Uterus (tissue), 4 donors: ENCODE measurements at places on chromosomes 5 and 9.

- no peak for DNase-seq
These were observed 95.5 kb downstream of the F2RL2 start for GRCh38 chr5:76527685-76528161.

DNA sequence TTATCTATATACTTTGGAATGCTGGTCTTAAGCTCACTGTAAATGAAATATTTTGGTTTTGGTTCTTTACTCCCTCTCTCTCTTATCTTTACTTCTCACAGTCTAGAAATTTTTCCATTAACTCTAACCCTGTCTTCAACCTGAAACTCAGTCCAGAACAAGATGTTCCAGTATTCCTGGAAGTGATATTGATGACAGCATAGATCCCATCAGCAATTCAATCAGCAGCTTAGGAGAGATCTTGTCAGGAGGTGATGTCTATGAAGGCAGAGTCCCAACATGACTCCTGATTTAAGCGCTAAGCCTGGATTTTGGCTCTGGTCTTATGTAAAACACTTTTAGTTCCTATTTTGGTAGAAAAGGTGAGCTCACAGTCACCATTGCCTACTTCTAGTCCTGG, 52.6 kb downstream of the RFK start:
- no peak for DNase-seq

DNA sequence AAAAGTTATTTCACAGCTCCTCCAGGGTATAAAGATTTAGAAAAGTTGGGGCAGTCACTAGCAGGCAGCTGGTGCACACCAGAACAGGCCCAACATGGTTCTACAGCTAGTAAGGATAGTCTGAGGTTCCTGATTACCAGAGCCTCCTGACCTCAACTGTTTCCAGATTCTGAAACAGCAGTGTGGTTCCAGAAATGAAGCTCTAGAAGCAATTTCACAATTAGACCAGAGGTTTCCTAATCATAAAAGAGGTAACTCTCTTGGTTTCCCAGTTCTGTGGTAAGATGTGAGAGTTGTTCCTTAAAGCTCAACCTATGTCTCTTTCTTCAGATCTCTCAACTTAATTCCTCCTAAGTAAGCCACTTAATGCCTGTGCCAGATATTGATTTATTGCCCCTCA, 11.9 kb downstream of the AGTPBP1 start:
- no peak for DNase-seq

DNA sequence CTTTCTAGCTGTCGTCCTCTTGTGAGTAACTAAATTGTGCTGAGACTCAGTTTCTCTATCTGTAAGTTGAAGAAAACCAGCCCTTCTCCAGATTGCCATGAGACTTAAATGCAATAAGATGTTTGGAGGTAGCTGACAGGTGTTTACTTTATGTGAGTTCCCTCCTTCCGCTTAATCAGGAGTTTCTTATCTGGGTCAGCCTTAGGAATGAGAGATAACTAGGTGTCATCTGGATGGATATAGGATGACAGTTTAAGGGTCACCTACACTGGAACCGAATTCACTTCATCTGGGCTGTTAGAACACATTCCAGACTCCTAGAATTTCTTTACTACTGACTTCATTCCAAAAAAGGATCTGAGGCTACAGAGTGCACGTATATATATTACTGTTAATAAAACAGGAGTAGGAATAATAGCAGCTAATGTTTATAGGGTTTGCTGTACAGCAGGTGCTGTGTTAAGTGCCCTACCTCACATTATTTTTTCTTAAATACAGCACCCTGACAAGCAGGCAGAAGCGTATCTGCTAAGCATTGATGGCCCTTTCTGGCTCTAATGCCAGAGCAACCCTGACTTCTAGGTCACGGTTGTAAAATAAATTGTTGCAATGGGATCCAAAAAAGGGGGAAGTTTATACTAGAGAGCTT, 30.0 kb upstream of the CPEB4 start:
- no peak for DNase-seq

- no peak for DNase-seq
These were observed 8.4 kb downstream of the IRX2 start for GRCh38 chr5:2742921-2743679.

DNA sequence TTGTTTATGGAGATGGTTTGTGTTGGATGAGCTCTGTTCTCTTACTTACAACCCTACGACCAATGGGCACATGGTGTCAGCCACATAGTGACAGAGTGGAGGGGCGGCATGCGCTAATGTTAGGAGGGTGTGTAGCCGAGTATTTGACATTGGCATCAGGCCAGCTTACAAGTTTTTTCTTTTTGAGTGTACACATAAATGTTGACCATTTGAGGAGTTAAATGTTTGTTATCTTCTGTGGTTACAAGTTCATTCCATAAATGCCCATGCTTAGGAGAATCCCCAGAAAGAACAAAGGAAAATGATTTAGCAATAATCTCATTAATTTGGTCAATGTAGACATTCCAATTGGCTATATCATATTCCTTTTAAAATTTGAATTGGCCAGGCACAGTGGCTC, 180.1 kb upstream of the ELL2 start:
- DNase-seq: no peak

GRCh38 chr9:117737721-117738226, 33.6 kb downstream of the TLR4 start:
- no peak for DNase-seq

DNA sequence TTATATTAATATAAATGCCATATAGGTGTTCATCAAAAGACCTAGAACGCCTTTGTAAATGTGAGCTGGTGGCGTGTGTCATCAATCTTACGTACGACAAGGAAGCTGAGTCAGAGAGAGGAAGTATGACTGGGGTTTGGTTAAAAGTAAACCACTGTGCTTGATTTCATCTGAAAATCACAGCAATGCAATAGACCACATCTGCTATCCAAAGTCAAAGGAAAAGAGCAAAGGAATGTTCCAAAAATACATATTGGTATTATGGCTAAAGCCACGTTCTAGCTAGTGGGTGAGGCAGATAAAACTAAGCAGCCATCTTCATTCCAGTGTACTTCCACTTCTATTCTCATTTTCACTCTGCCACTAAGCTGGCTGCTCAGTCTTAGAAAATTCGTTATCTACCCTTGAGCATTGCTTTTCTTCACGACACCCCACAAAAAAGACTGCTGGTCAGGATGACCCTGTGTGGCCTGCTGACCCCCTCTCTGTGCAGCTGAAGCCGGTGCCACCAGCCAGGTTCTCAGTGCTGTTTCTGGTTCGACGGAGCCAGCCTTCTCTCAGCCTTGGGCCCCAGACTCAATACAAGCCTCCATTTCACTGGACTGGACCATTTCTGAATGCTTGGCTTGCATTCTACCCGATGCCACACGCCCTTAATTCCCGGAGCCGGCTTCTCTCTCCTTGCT, 23.8 kb downstream of the SHC3 start:
- no peak for DNase-seq

DNA sequence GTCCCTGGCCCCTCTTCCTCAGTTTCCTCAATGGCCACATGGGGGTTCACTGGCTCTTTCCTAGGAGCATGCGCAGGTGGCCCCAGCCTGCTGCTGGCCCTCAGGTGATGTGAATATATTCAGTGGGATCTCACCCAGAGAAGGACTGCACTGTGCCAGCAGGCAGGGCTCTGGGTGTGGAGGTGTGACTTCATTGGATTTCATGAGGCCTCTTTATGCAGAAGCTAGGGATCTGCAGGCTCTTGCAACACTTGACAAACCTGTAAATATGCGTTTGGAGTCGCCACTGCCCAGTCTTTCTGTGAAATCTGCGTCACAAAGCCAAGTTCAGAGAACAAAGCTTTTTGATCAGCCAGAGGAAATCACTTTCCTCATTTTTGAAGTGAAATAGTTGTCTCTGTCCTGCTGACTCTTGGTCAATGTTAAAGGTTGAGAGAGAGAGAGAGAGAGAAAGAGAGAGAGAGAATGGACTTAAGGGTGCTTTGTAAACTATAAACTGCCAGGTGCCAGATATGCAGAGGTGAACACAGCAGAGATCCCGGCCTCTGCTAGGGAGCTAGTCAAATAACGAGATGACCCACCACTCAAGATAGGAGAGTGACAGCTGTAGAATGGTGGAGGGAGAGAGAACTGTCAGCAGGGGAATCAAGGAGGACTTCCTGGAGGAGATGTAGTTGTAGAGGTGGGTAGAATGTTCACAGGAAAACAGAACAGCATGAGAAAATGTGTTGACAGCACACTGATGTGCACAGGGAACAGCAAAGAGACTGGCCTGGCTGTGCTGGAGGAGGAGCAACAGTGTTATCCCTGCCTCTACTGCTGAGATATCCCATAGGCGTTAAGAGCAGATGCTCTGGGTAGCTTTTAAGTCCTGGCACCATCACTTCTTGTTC, 167.0 kb upstream of the ZNF618 start:
- DNase-seq: no peak

- DNase-seq: no peak
These were observed 72.4 kb upstream of the FBXW11 start for GRCh38 chr5:172078726-172079345.

DNA sequence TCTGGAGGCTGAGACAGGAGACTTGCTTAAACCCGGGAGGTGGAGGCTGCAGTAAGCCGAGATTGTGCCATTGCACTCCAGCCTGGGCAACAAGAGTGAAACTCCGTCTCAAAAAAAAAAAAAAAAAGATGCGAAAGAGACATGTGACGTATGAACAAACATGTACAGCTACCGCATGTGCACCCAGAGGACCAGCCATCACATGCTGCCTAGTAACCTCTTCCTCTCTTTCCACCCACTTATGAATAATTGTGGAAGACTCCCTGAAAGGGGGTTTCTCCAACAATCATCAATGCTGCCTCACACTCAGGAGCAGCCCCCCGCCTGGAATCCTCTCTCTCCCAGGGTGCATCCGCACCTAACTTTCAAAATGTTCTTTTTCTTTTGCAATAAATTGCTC, 2.2 kb downstream of the SARDH start:
- DNase-seq: no peak

DNA sequence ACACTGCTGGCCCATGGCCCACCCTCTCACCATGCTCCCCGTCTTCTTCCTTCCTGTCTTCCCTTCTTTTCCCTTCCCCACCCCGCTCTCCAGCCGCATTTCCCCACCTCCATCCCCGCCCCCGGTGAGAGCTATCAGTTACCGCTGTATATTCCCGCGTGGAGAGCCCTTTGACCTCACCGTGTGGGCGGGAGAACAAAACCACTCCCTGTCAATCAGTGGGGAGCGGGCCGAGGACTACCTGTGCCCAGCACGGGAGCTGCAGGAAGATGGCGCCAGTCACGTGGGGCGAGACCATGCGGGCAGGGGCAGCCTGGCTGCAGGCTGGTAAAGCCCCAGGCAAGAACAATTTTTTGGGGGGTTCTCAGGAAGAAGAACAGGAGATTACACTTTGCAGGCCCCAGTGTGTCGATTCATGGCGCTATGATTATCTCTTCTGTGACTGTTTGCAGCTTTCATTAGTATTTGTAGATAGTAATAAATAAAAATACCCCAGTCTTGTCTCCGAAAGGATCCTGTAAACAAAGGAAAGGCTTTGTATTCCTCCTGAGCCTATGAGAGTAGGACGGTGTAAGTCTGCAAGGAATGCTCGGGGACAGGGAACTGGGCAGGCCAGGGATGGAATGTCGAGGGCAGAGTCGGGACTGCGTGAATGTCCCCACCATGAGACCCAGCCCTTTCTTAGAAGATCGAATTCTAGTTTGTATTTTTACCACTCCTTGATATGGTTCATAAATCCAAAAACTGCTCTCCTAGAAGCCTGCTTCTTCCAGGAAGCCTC, 14.8 kb upstream of the DMRT1 start:
- no peak for DNase-seq

DNA sequence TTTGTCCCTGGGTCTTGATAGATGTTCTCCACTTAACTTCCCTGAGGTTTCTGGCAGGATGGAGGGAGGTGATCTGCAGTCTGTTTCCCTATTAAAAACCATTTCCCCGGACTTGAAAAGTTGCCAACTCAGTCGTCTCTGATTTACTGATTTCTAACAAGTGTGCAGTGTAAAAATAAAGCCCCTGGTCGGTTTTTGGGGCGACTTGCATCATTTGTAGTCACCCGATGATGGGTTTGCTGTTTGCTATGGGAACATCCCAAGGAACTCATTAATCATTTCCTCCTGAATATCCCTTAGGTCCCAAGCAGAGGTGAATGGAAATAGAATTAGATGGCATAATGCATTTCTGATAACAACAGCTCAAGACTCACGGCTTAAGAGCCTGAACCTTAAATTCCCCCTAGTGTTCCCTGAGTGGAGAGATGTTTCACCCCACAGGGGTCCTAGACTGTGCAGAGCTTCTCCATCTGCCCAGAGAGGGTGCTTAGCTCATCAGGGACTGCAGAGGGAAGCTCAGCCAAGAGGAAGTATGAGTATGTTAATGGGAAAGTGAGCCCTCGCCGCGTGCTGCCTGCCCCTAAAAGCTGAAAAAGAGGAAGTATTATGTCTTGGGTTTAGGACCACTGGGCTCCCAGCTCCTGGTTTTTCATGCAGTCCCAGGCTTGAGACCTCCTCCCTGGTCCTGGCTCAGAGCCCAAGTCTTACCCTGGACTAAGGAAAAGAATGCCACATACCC, 115.1 kb upstream of the DAP start:
- DNase-seq: no peak

DNA sequence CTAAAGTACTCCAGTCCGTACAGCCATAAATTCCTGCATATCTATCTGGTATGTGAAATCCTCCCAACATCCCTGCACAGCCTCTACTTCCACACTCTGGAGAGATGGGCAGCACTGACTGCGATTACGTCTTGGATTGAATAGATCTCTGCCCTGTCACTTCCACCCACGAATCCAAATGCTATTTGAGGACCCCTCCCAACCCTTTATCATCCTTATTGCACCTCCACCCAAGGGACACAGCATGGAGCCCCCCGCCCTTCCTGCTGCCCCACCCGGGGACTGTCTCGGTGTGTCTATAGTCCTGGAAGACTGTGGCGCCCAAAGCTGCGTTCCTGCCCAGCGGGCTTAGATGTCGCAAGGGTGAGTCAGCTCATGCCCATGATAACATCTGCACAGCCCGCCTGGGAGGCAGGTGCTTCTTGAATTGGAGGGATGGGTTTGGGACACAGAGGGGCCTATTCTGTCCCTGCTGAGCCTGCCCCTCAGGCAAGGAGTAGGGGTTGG, 105.7 kb upstream of the HAND1 start:
- DNase-seq: no peak

DNA sequence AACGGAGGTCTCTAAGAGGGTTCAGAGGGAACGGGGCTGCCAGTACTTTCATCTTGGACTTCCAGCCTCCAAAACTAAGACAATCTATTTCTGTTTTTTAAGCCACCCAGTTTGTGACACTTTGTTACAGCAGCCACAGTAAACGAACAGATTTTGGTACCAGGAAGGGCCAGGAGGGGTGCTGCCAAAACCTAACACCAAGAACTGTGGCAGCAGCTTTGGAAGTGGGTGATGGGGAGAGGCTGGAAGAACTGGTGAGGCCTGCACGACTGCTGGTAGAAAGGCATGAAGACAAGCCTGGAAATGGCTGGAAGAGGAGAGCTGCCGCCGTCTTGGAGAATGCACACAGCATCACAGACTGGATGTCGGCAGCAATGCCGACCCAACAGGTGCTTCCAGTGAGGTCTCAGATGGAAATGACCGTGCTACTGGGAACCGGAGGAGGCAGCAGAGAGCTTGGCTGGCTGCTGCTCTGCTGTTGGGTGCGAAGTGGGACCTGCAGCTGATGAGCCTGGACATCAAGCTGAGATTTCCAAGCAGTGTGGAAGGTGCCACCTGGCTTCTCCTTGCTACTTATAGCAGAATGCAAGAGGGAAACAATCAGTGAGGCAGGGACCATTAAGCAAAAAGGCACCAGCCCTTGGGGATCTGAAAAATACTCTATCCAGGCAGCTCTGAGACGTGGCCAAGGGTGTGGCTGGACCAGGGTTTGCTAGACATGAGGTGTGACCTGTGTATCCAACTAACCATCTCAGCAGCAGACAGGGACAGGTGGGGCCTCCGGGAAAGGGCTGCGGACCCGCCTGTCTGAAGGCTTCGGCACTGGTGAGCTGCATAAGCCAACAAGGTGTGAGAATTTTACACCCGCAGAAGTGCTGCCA, 4.7 kb upstream of the TMEM210 start:
- no peak for DNase-seq

- DNase-seq: no peak
These were observed 2.6 kb downstream of the DIAPH1 start for GRCh38 chr5:141615991-141616720.
